ENCODE measurements at places on chromosomes 5 and 9. TPM values are rescaled to one million over a fixed set of nuclear protein-coding genes. Genes with fewer than 3 reads are reported as not detected.

RANBP17 gene
- 8.8 TPM for polyA plus RNA-seq

PCDHB5 gene
- polyA plus RNA-seq: 5.3 TPM

DNA sequence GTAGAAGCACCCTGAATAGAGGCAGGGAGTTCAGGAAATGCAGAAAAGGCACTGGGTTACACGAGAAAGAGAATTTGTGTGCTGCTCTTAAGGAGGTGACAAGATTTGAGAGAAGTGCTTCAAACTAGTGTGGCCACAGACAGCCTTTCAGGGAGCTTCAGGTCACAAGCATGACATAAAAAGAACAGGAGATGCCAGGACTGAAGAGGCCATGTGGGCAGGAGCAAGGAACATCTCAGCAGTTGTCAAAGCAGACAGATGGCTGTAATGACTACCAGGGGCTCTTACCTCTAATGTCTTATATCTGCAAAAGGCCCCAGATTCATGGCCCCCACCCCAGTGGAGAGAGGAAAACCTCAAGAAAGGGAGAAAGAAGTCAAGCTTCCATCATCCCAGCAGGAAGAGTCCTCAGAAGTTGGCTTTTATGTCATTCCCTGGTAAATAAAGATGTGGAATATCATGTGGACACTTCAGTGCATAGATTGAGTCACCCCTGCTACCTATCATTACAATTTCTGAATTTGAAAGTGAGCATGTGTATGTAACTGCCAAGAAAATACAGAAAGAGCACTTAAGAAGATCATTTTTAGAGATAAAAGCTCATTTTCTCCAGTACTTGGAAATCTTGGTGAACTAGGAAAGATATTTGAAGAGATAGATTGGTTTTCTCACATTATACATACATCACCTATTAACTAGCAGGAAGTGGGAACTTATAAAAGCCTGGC lies 214.4 kb upstream of the RORB start:
- no peak for DNase-seq

- no peak for DNase-seq
These were observed 7.6 kb upstream of the ALDH1A1 start for GRCh38 chr9:72960446-72960845.
